Adipose tissue (tissue), 3 donors: ENCODE measurements at places on chromosomes 2 and 18. TPM values are rescaled to one million over a fixed set of nuclear protein-coding genes. Genes with fewer than 3 reads are reported as not detected.

The PLCD4 gene
- polyA plus RNA-seq, result 0.56 TPM

The NCOA1 gene
- polyA plus RNA-seq, result 7.3 TPM

The PSMA8 gene
- polyA plus RNA-seq, result 0.10 TPM

The PCARE gene
- polyA plus RNA-seq, result 0.07 TPM

The SH3BP4 gene
- polyA plus RNA-seq, result 10.9 TPM

The DUSP19 gene
- polyA plus RNA-seq, result 0.79 TPM

The FKBP7 gene
- polyA plus RNA-seq, result 7.0 TPM

The MTCL1 gene
- polyA plus RNA-seq, result 2.5 TPM

The PTPN4 gene
- 7.2 TPM for polyA plus RNA-seq

The ADRA2B gene
- 0.98 TPM for polyA plus RNA-seq

The PPP1R1C gene
- 0.28 TPM for polyA plus RNA-seq

The FHOD3 gene
- polyA plus RNA-seq, result 2.9 TPM

The SMC6 gene
- polyA plus RNA-seq, result 4.4 TPM

The ADAM23 gene
- 1.0 TPM for polyA plus RNA-seq

The SPHKAP gene
- 0.01 TPM for polyA plus RNA-seq

The SAG gene
- polyA plus RNA-seq, result not detected

The MROH2A gene
- 2.2 TPM for polyA plus RNA-seq

The TANK gene
- polyA plus RNA-seq, result 14.2 TPM

The MGAT4A gene
- 8.5 TPM for polyA plus RNA-seq

The ANKRD23 gene
- polyA plus RNA-seq, result 1.0 TPM

The ALLC gene
- polyA plus RNA-seq, result 0.04 TPM

The STAT1 gene
- polyA plus RNA-seq, result 19.9 TPM

The PDE1A gene
- polyA plus RNA-seq, result 4.9 TPM

The CKAP2L gene
- polyA plus RNA-seq, result 0.16 TPM

The IL36G gene
- polyA plus RNA-seq, result not detected

The GALNT14 gene
- 2.1 TPM for polyA plus RNA-seq

The IFIH1 gene
- 4.6 TPM for polyA plus RNA-seq

The REG3A gene
- 0.36 TPM for polyA plus RNA-seq

The TLX2 gene
- polyA plus RNA-seq, result not detected

The DAW1 gene
- polyA plus RNA-seq, result 0.03 TPM

The ABHD1 gene
- polyA plus RNA-seq, result 1.2 TPM
